GM12892 (cell line): ENCODE measurements at places on chromosomes 1 and 21.

DNA sequence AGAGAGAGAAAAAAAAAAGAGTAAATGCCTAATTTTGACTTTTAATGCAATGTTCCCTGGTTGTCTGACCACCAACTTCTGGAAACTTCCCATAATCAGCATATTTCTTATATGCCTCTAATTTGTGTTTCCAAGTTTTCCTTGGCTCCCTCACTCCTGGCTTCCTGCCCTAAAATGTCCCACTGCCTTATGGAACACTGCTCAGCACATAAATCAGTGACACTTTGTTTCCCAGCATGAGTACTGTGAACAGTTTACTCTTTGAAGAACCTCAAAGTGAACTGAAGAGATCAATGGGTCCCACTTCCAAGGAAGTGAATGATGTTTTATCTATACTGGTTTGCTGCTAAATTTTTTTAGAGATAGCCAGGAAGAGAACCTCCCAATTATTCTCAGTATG is 271.3 kb upstream of the PRMT6 start:
- DNase-seq = no peak

- no peak for DNase-seq
Observed at GRCh38 chr1:30190511-30191153, 532.8 kb downstream of the MATN1 start.

GRCh38 chr1:217917281-217917887 is 286.2 kb downstream of the SPATA17 start:
- DNase-seq = no peak

DNA sequence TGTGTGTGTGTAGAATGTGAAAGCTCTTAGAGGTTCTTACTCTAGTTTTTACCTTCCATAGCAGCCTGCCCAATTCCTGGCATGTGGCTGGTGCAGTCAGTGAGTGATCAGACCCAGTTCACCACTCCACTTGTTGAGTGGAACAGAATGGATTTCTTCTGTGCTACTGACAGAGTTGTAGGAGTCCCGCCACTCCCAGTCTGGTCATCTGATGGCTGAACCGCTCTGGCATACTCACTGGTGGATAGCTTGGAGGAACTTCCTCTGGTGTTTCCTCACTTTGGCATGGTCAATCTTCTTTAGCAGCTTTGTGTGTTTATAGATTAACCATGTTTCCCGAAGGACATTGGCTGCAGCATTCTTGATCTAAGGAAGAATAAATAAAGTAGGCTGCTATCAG is 106.7 kb upstream of the ADAR start:
- DNase-seq = no peak

GRCh38 chr1:239912471-239912870 is 179.2 kb upstream of the FMN2 start:
- DNase-seq = no peak

GRCh38 chr21:43928222-43929125 is 63.5 kb downstream of the AGPAT3 start:
- no peak for DNase-seq

- no peak for DNase-seq
Observed at GRCh38 chr1:210441028-210441427, 112.3 kb downstream of the HHAT start.

DNA sequence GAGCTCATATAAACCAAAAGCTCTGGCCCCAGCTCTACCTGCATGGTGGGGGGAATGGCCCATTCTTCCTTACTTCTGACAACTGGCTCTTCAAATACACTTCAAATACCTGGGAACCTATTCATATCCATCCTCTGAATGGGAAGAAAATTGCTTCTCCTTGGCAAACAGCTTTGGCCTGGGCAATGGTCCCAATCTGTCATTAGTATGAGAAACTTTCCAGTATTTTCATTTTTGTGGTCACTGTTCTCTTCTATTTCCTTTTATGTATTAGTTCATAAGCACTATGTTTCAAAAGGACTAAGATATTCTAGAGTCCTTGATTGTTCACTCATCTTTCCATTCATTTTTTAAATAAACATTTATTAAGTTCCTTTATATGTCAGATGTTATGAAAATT is 5.2 kb upstream of the HSD3B2 start:
- DNase-seq = no peak

GRCh38 chr21:46144464-46145070 is 10.8 kb downstream of the FTCD start:
- no peak for DNase-seq

- no peak for DNase-seq
Observed at GRCh38 chr1:6035719-6036118, 10.0 kb upstream of the KCNAB2 start.

DNA sequence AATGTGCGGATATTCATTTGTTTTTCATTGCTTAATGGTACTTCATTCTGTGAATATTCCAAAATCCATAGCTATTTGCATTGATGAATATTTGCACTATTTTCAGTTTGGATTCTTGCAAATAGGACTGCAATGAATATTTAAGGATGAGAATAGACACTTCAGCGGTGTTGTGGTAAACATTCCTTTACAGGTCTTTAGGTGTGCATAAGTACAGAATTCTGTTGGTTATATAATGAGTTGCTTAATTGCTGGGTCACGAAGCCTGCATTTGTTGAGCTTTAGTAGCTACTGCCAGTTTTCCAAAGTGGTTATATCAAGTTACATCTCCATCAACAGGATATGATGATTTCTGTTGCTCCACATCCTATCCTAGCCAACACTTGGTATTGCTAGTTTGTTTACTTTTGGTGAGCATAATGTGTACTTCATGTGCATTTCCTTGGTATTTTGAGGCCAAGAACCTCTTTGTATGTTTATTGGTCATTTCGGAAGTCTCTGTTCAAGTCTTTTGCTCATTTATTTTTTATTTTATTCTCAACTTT is 64.2 kb upstream of the CYYR1 start:
- no peak for DNase-seq

GRCh38 chr1:204108312-204109141 is 35.6 kb downstream of the SOX13 start:
- no peak for DNase-seq

DNA sequence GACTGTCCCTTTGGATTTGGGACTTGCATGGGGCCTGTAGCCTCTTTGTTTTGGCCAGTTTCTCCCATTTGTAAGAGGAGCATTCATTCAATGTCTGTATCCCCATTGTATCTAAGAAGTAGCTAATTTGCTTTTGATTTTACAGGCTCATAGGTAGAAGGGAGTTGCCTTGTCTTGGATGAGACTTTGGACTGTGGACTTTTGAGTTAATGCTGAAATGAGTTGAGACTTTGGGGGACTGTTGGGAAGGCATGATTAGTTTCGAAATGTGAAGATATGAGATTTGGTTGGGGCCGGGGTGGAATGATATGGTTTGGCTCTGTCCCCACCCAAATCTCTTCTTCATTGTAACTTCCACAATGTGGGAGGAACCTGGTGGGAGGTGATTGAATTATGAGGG is 151.7 kb downstream of the PRDM2 start:
- DNase-seq = no peak

GRCh38 chr1:59043796-59044195 is 253.1 kb upstream of the FGGY start:
- DNase-seq = no peak

- no peak for DNase-seq
Observed at GRCh38 chr1:173333581-173333980, 126.5 kb upstream of the TNFSF4 start.

DNA sequence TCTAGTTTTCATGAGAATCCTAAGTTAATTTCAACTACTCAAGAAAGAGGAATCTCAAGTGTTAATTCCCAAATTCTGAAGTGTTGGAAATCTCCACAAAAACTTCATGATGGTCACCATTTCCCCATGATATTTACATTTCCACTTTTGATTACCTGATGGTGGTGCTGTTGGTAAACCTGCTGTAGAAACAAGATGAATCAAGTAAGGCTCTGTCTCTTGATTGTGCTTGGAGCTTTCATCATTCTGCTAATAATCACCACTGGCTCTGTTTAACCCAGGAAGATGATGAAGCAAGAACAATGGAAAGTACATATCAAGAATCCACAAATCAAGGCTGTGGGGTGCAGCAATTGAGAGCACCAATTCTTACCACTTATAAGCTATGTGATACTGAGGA is 77.8 kb downstream of the C4BPA start:
- DNase-seq = no peak

- DNase-seq = no peak
Observed at GRCh38 chr1:212457740-212458338, 25.1 kb downstream of the NENF start.

DNA sequence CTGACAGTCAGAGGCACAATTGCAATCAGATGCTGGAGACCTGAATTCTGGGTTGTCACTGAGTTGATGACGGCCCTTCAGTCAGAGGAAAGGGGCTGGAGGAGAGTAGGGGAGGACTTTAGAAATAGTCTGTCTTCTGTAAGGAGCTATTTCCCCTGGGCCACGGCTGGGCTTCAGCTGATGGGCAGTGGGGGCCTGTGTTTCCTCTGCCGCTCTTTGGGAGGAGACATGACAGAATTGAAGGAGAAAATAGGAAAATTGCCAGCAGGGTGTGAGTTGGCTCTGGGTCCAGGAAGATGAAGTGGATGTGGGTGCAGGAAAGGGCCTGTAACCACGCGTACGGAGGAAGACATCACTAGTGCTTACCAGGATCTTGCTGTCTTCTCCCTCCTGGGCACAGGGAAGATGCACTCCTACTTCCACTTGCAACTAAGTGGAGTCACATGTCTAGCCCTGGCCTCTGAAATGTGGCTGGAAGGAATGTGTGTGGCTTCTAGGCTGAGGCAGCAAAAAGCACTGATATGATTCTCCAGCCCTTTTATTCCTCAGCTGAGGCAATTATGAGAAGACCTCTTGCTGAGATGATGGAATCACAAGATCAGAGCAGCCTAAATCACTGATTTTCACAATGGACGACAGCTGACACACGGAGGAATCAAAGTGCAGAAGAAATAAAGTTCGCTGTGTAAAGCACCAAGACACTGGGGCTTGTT is 250.0 kb downstream of the GRIK3 start:
- no peak for DNase-seq

GRCh38 chr1:203592156-203592555 is 34.5 kb upstream of the ATP2B4 start:
- no peak for DNase-seq

- DNase-seq = no peak
Observed at GRCh38 chr1:203145321-203146041, 18.0 kb downstream of the ADORA1 start.

GRCh38 chr1:36124404-36125128 is 456 bp downstream of the COL8A2 start:
- no peak for DNase-seq

- no peak for DNase-seq
Observed at GRCh38 chr1:236507022-236507700, 16.6 kb upstream of the LGALS8 start.

DNA sequence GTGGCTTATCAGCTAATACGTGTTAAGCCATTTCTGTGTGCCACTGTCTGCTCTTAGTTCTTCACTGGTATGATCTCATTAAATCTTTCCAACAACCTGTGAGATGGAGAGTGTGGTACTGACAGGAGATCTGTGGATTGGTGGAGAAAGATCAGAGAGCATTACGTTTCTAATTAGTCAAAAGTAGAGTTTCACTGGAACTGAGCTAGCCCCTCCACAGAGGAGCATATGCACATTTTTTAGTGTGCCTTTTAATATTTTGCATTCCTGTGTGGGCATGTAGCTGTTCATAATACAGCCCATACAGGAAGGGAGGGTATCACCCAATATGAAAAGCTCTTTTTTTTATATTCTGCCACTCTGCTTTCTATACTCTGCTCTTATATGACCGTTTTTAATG is 31.6 kb downstream of the UTS2 start:
- DNase-seq = no peak

DNA sequence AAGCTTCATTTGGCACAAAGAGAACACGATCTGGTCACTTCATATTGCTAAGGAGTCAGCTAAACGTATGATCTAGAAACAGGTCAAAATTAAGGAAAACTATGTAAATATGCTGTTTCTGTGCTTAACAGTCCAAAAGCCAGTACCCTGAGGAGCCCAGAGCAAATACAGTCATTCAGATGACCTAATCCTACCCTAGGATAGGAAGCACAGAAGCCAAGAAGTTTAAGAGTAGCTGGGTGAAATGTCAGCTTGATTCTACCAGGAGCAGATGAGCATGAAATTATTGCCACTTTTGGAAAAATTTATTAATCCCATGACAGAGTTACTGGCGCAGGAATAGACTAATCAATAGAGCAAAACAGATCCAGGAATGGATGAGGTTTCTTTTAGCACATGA is 18.3 kb downstream of the SORT1 start:
- DNase-seq = no peak
